Memory B cell (primary cell): ENCODE measurements at places on chromosomes 5 and 9.
A peak's percentile ranks its signal among the peaks of the same experiment; 100 is the strongest.

GRCh38 chr5:62702126-62702525 lies 123.5 kb downstream of the LRRC70 start:
- no peaks in the 10 kb centered on the region for H3K27me3 ChIP-seq
- H3K4me1 ChIP-seq, result no peaks in the 10 kb centered on the region
- H3K4me3 ChIP-seq, result no peak overlapping the region
- no peak overlapping the region for H3K27ac ChIP-seq

GRCh38 chr9:137972355-137972987 lies 94.9 kb downstream of the CACNA1B start:
- H3K27me3 ChIP-seq, result peaks cover 22% of the 10 kb centered on the region
- DNase-seq, result no peak
- H3K4me1 ChIP-seq, result no peaks in the 10 kb centered on the region
- H3K27ac ChIP-seq, result no peak overlapping the region

GRCh38 chr9:1238407-1238806 lies 188.2 kb downstream of the DMRT2 start:
- no peak overlapping the region for H3K4me3 ChIP-seq
- no peak overlapping the region for H3K27ac ChIP-seq
- DNase-seq, result no peak
- no peaks in the 10 kb centered on the region for H3K4me1 ChIP-seq
- no peaks in the 10 kb centered on the region for H3K36me3 ChIP-seq

- H3K27ac ChIP-seq, result peak overlapping the region; percentile 90
- H3K4me1 ChIP-seq, result peaks cover 28% of the 10 kb centered on the region
- H3K36me3 ChIP-seq, result no peaks in the 10 kb centered on the region
- H3K4me3 ChIP-seq, result peak overlapping the region; percentile 28
- H3K27me3 ChIP-seq, result no peaks in the 10 kb centered on the region
Observed at GRCh38 chr9:124238546-124239140, 19.1 kb upstream of the NEK6 start.

DNA sequence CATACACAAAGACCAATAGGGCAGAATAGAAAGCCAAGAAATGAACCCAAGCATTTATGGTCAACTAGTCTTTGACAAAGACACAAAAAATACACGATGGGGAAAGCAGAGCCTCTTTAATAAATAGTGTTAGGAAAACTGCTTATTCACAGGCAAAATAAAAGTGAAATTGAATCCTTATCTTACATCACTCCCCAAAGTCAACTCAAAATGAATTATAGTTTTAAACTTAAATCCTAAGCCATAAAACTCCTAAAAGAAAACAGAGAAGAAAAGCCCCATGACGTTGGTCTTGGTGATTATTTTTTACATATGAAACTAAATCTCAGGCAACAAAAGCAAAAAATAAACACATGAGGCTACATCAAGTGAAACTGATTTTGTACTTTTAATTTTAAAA lies 46.8 kb downstream of the CHSY3 start:
- H3K27me3 ChIP-seq, result no peaks in the 10 kb centered on the region
- H3K36me3 ChIP-seq, result no peaks in the 10 kb centered on the region
- no peak for DNase-seq
- H3K27ac ChIP-seq, result no peak overlapping the region
- H3K4me1 ChIP-seq, result no peaks in the 10 kb centered on the region

DNA sequence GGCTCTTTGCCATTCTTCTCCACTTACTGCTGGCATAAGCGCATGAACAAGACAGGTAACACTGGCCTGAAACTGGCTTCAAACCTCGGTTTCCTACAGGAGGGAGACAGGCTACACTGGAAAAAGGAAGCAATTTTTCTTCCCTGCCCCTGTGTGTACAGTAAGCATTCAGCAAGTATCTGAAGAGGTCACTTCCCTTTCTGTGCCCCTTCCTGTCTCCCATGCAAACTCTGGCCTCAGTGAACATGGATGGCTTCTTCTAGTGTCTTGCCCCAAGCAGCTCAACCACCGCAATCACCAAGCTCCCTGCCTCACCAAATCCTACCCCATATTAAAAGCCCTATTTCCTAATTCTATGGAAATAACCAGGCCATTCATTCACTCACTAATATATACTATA lies 42.4 kb downstream of the SERINC5 start:
- H3K27ac ChIP-seq, result no peak overlapping the region
- no peak for DNase-seq
- no peaks in the 10 kb centered on the region for H3K27me3 ChIP-seq
- H3K4me1 ChIP-seq, result peaks cover 18% of the 10 kb centered on the region
- peaks cover 2% of the 10 kb centered on the region for H3K36me3 ChIP-seq

GRCh38 chr5:7325975-7326913 lies 69.7 kb upstream of the ADCY2 start:
- H3K27ac ChIP-seq, result no peak overlapping the region
- H3K36me3 ChIP-seq, result no peaks in the 10 kb centered on the region
- no peaks in the 10 kb centered on the region for H3K27me3 ChIP-seq
- H3K4me3 ChIP-seq, result no peak overlapping the region
- DNase-seq, result no peak

- H3K36me3 ChIP-seq, result no peaks in the 10 kb centered on the region
- no peaks in the 10 kb centered on the region for H3K4me1 ChIP-seq
- DNase-seq, result no peak
- no peak overlapping the region for H3K4me3 ChIP-seq
- peaks cover 2% of the 10 kb centered on the region for H3K27me3 ChIP-seq
- no peak overlapping the region for H3K27ac ChIP-seq
Observed at GRCh38 chr9:98430535-98431292, 175.3 kb upstream of the TBC1D2 start.

- no peak overlapping the region for H3K27ac ChIP-seq
- peaks cover 17% of the 10 kb centered on the region for H3K36me3 ChIP-seq
- H3K4me1 ChIP-seq, result peaks cover 24% of the 10 kb centered on the region
- DNase-seq, result no peak
Observed at GRCh38 chr9:137660144-137660543, 41.3 kb downstream of the EHMT1 start.

- no peak for DNase-seq
- H3K4me3 ChIP-seq, result no peak overlapping the region
- H3K36me3 ChIP-seq, result no peaks in the 10 kb centered on the region
- H3K4me1 ChIP-seq, result no peaks in the 10 kb centered on the region
Observed at GRCh38 chr5:174626369-174626920, 97.9 kb upstream of the MSX2 start.

DNA sequence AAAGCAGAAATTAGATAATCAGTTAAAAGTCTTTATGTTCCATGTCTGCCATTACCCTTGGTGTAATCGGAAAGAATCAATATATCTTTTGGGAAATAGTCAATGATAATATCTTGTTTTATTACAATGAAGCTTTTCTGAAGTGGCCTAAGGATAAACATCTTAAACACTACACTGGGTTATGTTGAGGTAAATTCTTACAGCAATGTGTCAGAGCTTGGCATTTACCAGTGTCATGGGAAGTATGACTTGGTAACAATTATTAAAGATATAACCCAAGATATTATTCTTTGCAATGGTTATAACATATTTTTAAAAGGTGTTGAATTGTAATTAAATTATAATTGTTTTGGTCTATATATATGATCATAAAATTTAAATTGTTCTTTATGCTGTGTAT lies 84.7 kb downstream of the CFAP95 start:
- H3K4me3 ChIP-seq, result no peak overlapping the region
- no peak overlapping the region for H3K27ac ChIP-seq
- no peaks in the 10 kb centered on the region for H3K4me1 ChIP-seq
- no peaks in the 10 kb centered on the region for H3K36me3 ChIP-seq
- DNase-seq, result no peak

GRCh38 chr9:83503866-83504265 lies 34.3 kb downstream of the FRMD3 start:
- H3K4me3 ChIP-seq, result no peak overlapping the region
- H3K27me3 ChIP-seq, result no peaks in the 10 kb centered on the region
- H3K27ac ChIP-seq, result no peak overlapping the region
- no peaks in the 10 kb centered on the region for H3K4me1 ChIP-seq

- H3K4me3 ChIP-seq, result peak within 1 kb of the TSS; percentile 90
- DNase-seq, result peak; percentile 72
- H3K27ac ChIP-seq, result peak within 1 kb of the TSS; percentile 59
- H3K36me3 ChIP-seq, result peaks cover 5% of the 10 kb centered on the region
- peaks cover 23% of the 10 kb centered on the region for H3K4me1 ChIP-seq
Observed at GRCh38 chr9:111661150-111661801, at the start of gene GNG10. TSS of gene GNG10 (plus strand) at chr9:111661605. CDS start at chr9:111661635, 30 bp downstream.

DNA sequence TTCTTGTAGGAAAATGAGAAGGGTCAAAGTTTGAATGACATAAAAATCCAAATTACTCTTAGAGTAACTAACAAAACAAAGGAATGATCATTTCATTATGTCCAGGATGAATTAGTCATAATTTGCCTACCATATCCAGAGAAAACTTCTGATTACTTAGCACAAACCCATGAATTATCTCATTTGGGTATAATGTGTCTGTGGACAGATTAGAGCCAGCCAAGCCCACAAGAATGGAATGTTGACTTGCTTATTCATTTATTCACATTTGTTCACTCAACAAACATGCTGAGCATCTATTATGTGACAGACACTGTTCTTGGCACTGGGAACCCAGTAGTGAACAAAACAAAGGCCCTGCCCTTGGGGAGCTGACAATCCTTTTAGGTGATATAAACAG lies 87.4 kb downstream of the APBA1 start:
- no peaks in the 10 kb centered on the region for H3K36me3 ChIP-seq
- H3K4me1 ChIP-seq, result peaks cover 6% of the 10 kb centered on the region

- H3K4me1 ChIP-seq, result peaks cover 3% of the 10 kb centered on the region
- H3K36me3 ChIP-seq, result no peaks in the 10 kb centered on the region
- DNase-seq, result no peak
- H3K4me3 ChIP-seq, result no peak overlapping the region
- H3K27ac ChIP-seq, result no peak overlapping the region
- no peaks in the 10 kb centered on the region for H3K27me3 ChIP-seq
Observed at GRCh38 chr5:87686975-87687374, 274.2 kb upstream of the CCNH start.

- H3K4me3 ChIP-seq, result no peak overlapping the region
- H3K27me3 ChIP-seq, result no peaks in the 10 kb centered on the region
- no peak for DNase-seq
- H3K36me3 ChIP-seq, result peaks cover 74% of the 10 kb centered on the region
Observed at GRCh38 chr5:170057311-170057710, 48.4 kb upstream of the FOXI1 start.

DNA sequence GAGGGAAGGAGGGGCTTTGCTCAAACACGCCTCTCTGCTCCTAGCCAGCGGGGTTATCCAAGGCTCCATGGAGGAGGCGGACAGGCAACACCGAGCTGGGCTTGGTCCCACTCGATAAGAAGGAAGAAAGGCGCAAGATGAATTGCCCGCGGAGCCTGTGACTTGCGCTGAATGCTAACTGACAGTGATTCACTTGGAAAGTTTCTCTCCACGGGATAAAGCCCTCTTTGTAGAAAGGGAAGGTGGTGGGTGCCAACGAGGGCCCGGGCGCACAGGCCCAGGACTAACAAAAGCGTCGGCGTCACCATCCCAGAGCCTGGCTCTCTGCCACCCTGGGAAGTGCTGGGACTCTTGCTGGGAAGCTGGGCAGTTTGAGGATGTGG lies 76.0 kb downstream of the VAV2 start:
- H3K36me3 ChIP-seq, result peaks cover 8% of the 10 kb centered on the region
- no peak overlapping the region for H3K4me3 ChIP-seq
- DNase-seq, result no peak
- no peak overlapping the region for H3K27ac ChIP-seq

DNA sequence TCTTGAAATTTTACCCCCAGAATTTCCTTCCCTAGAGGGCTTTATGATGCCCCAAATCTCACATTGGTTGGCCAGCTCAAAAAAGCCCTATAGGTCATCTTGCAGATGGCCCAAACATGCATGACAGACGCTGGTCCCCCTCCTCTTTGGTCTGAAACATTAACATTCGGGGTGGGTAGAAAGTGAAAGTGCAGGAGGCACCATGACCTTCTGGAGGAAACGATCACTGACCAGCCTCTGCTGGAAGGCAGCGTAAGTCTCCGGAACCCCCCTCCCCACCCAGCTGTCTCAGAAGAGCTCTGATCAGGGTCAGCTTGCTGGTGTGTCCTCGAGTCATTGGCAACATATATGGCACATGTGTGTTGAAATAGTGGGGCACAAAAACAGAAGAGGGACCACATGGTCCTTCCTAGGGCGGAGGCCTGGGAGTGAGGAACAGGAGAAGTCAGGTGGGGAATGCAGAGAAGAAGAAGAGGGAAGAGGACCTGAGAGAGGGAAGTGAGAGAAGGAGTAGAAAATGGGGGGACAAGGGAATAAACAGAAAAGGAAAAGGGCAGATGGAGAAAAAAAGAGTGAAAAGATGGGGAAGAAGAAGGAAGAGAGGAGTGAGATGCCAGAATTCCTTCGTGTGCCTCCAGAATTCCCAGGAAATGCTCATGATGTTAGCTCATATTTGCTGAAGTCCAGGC lies 46.2 kb downstream of the IL31RA start:
- peaks cover 3% of the 10 kb centered on the region for H3K4me1 ChIP-seq
- no peak overlapping the region for H3K4me3 ChIP-seq
- no peak overlapping the region for H3K27ac ChIP-seq

DNA sequence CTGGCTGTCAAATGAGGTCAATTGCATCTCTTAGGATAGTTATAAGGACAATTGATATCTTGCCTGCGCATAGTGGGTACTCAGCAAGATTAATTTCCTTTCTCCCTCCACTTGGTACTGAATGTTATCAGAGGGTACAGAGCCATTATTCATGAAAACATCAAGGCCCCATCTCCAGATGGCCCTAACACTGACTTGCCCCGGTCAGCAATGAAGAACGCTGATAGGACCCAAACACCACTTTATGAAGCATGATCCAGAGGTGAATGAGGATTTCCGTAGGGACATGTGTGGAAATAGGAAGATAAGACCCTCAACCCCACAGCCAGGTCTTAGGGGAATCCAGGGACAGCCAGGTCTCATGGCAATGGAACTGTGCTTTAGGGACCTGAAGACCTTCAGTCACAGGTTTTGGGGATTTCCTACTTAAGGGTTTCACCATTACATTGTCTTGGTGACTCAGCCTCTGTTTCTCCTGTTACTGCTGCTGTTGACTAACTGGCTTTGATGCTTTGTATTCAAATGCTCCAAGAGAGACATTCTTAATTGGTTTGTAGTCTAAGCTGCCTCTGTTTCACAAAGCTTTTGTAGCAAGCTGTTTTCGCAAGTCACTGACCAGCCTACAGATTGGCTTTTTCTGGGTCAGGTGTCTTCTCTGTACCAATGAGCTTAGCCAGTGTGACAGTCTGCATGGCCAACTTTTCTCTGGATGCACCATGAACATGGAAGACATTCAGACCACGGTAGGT lies 35.3 kb upstream of the IQGAP2 start:
- no peak overlapping the region for H3K4me3 ChIP-seq
- peaks cover 3% of the 10 kb centered on the region for H3K27me3 ChIP-seq
- H3K27ac ChIP-seq, result no peak overlapping the region
- no peaks in the 10 kb centered on the region for H3K36me3 ChIP-seq

GRCh38 chr5:165152058-165152457 lies 1646.6 kb downstream of the MAT2B start:
- no peak overlapping the region for H3K4me3 ChIP-seq
- H3K27ac ChIP-seq, result no peak overlapping the region
